ENCODE measurements at places on chromosomes 1 and 21.

- no peak for DNase-seq
These were observed 72.4 kb downstream of the FH start for GRCh38 chr1:241447031-241447644.

GRCh38 chr1:203325026-203325417, 19.7 kb downstream of the BTG2 start:
- DNase-seq, result peak; percentile 66

DNA sequence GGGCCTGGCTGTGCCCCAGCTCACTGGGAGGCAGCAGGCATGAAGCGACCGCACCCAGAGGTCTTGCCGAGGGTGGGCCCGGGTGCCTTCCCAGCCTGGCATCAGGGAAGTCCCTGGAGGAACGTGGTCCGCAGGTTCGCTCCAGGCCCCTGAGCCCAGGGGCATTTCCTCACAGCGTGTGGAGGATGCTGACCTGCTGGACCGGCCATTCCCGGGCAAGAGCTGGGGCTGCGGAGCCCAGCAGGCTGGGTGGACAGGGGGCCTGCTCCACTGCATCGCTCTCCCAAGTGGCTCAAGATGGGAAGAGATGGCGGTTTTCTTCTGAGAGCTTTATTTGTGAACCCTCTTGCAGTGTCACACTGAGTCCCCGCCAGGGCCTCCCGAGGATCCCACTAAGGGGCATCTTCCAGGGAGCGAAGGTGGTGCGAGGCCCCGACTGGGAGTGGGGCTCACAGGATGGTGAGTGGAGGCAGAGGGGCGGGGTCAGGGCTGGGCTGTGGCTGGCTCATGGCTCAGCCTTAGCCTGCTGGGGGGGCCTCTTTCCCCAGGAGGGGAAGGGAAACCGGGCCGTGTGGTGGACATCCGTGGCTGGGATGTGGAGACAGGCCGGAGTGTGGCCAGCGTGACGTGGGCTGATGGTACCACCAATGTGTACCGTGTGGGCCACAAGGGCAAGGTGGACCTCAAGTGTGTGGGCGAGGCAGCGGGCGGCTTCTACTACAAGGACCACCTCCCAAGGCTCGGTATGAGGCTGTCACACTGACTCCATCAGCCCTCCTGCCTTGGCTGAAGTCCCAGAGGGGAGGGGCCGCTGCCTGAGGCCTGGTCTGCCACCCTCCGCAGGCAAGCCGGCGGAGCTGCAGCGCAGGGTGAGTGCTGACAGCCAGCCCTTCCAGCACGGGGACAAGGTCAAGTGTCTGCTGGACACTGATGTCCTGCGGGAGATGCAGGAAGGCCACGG, 7.2 kb upstream of the MMP23B start:
- no peak for DNase-seq

DNA sequence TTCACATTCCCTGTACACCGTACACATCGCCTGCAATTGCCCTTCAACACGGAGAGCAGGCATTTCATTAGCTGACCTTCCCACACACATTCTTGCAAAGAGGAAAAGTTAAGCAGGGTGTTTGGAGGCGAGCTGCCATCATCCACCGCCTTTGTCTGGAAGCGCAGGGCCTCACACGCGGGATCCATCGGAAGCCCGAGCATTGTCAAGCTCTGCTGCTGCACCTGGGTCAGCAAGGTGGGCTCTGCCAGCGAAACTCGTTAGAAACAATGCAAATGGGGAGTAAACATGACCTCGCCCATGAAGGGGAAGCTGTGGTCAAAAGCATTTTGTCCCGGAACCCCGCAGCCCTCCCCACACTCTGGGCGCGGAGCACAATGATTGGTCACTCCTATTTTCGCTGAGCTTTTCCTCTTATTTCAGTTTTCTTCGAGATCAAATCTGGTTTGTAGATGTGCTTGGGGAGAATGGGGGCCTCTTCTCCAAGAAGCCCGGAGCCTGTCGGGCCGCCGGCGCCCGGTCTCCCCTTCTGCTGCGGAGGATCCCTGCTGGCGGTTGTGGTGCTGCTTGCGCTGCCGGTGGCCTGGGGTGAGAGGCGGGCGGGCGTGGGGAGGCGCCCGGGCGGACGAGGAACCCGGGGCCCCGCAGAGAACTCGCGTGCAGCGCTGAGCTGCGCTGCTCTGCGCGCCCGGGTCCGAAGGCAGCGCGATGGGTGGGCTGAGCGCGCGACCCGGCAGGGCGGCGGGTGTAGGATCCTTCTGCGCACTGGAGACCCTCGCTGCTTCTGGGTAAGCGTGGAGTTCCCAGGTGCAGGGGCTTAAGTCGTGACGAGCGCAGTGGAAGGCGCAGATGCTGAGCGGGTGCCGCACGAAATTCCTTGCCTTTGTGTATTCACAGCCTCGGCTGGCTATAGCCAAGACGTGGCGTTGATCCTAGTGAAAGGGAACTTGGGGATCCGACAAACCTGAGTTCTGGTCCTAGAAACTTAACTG, at the start of gene CR1:
CR1 (plus strand) TSS at position 357 of the 992 bp plus-strand sequence; CDS start at position 468, 111 bp downstream.
- no peak for DNase-seq

DNA sequence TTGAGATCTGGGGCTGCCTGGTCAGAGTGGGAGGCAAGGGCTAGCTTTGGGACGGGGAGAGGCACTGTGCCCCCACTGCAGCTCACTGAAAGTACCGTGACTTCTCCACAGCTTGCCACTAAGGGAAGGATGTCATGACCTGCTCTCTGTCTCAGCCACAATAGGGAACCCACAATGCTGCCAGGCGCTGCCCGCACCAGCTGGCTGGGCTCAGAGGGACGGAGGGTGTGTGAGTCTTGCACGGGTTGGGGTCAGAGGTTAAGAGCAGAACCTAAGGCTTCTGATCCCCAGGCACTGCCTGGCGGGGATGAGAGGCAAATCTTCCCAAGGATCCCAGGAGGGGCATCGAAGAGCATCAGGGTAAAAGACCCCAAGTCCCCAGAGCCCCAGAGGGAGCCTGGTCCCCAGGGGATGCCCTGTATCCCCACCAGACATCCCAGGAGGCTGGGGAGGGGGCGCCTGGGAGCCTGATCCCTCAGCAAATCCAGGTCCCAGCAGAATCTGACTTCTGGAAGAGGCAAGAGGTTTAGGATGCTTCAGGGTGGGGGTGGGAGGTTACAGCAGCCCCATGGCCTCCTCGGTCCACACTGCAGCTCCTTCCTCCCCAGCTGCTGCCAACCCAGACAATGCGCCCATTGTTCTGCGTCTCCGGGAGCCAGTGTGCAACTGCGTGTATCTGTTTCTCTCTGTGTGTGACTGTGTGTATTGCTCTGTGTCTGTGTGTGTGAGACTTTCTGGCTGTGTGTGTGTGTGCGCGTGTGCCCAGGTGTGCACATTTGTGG, 2.0 kb upstream of the MARCKSL1 start:
- DNase-seq, result no peak

GRCh38 chr1:179144626-179145025, 62.8 kb downstream of the TOR3A start:
- no peak for DNase-seq

DNA sequence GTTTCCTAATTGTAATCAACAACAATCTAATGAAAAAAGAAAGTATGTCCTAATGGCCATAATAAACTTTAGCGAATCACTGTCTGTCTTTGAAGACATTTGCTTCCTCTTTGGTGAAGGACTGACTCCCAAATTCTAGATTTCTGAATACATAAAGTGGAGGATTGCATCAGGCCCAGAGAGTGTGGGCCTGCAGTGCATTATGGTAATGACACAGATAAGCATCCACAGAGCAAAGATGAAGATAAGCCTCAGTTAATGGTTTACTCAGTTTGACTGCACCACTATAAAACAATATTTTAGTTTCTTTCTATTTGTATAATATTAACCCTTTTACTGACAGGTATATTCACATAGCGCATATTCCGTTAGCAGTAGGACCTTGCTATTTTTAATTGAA, 365.5 kb downstream of the KCTD3 start:
- no peak for DNase-seq

DNA sequence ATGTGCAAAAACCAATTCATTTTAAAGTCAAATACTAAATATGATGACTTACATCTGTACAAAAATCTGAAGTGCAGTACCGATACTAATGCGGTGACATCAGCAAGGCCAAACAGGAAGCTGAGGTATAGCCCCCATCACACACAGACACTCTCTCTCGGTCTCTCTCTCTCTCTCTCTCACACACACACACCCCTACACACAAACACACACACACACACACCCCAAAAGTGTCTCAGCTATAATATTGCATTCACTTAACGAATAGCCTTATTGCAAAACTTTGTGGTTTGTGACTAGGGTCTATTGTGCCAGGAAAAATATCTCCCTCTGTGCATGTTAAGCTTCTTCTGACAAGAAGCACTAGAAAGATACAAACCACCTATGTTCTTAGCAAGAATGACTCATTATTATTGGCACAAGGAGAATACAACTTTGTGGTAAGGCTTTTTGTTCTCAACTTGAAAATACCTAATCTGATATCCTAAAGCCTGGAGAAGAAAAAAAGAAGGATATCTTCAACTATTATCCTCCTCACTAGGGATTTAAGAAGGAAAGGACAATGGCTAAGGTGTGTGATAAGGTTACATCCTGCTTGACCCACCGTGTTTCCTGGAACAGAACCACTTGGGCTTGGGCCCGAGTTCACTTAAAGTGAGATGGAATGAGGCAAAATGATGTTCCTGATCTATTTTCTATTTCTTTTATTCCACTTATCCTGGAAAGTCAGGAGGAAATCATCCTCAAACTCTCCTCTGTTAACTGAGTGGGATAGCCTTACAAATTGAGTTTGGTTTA, 107.1 kb downstream of the NIBAN1 start:
- DNase-seq, result no peak

- DNase-seq, result no peak
These were observed 12.2 kb downstream of the UTP25 start for GRCh38 chr1:209839875-209840546.

- DNase-seq, result no peak
These were observed 228.9 kb upstream of the TMEM51 start for GRCh38 chr1:14924455-14925331.

- DNase-seq, result no peak
These were observed 50.4 kb upstream of the ADAM30 start for GRCh38 chr1:119946724-119947123.

DNA sequence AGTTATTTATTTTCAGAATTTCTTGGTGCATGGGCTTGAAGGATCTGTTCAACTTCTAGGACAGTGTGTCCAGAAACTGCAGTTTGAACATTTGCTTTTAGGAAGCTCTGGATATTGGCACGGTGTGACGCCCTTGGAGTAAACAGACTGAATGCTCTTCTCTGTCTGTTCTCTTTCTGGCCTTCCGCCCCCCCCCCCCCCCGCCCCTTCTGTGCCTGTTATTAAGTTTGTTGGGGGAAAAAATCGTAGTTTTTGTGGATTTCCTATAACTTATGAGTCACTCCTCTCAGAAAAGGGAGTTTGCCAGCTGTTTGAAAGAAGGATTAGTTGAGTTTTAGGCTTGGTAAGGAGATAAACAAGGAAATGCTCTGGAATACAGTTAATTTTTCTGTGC, 1.2 kb downstream of the KCTD3 start:
- DNase-seq, result no peak

DNA sequence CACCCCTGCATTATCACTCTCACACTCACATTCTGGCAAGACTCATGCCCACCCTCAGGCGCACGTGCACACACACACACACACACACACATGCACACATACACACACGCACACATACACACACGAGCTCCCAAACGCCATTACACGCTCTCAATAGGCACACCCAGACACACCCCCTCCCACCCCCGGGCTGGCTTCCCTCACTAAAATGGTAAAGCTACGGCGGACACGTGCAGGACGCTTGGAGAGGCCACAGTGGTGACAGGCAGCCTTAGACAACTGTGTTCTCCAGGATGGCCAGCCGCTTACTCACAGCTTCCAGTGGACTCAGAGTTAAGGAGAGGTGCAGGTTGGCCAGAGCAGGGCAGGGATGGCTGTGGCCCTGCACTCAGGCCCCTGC, 10.1 kb downstream of the MATN1 start:
- DNase-seq, result no peak

GRCh38 chr21:45468051-45468970, 63.3 kb downstream of the COL18A1 start:
- no peak for DNase-seq

DNA sequence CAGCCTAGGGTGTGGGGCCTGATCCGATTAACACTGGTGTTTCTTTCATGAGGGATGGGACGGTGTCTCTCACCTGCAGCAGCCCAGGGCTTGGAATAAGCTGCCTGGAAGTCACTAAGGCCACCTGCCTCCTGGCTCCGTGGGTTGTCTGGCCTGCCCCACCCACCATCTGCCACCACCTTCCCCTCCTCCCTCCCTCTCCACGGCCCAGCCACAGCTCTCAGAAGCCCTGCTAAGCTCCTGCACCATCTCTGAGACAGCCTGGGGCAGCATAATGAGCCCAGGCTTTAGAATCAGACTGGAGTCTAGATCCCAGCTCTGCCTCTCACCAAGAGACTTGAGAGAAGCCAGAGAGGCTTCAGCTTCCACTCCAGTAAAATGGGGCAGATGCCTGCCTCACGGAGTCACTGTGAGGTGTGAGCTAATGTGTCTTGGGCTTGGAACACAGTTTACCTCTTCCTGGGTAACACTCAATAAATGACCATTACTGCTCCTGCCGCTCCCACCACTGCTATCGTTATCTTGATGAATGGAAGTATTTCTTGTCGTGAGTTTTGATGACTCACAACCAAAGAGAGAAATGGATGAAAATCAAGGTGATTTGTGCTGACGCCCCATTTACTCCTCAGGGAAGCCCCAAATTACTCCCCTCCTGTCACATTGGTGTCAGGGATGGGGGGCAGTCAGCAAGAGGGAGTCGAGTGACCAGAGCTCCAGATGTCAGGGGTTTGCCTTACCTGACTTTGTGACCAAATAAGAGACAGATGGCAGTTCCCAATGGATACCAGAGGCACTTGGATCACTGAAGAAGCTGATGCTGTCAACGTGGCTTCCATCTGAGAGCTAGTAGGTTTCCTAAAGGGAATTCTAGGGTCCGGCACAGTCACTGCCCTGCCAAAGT, 23.5 kb upstream of the C1QA start:
- peak; percentile 59 for DNase-seq

- peak; percentile 47 for DNase-seq
These were observed 467.3 kb upstream of the RGS18 start for GRCh38 chr1:191690931-191691330.

GRCh38 chr1:233865902-233866301, 38.6 kb upstream of the SLC35F3 start:
- DNase-seq, result no peak

DNA sequence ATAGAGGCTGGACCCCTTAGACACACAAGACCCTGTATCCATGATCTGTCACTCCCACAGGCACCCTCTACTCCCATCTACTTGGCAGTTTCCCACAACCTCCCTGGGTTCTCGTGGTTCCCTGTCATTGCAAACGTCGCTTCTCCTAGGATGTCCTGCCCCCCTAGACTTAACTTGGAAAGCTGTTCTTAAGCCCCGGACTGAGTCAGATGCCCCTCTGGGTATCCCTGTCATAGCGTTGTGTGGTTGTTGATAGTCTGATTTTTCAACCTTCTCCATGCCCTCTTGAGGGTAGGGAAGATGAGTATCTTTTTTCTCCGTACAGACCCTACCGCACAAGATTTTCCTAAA, 11.8 kb downstream of the RCC1 start:
- DNase-seq, result peak; percentile 47
